ENCODE measurements at places on chromosomes 4 and X.

DNA sequence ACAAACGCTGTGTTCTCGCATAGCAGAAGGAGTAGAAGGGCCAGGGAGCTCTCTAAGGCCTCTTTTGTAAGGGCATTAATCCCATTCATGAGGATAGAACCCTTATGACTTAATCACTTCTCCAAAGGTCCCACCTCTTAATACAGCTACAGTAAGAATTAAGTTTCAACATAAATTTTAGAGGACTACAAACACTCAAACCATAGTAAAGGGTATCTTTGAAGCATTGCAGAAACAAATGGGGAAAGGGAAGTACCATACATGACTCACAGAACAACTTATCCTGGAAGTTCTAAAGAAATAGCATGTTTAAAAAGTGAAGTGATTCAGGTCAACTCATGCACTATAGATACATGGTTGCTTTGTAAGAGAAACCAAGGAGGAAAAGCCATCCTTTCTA lies 680.8 kb downstream of the RPA4 start:
- H3K4me1 ChIP-seq = peaks cover 5% of the 10 kb centered on the region
- no peaks in the 10 kb centered on the region for H3K27me3 ChIP-seq
- peak overlapping the region; percentile 89 for H3K27ac ChIP-seq
- H3K4me3 ChIP-seq = no peak overlapping the region
- no peak for DNase-seq

DNA sequence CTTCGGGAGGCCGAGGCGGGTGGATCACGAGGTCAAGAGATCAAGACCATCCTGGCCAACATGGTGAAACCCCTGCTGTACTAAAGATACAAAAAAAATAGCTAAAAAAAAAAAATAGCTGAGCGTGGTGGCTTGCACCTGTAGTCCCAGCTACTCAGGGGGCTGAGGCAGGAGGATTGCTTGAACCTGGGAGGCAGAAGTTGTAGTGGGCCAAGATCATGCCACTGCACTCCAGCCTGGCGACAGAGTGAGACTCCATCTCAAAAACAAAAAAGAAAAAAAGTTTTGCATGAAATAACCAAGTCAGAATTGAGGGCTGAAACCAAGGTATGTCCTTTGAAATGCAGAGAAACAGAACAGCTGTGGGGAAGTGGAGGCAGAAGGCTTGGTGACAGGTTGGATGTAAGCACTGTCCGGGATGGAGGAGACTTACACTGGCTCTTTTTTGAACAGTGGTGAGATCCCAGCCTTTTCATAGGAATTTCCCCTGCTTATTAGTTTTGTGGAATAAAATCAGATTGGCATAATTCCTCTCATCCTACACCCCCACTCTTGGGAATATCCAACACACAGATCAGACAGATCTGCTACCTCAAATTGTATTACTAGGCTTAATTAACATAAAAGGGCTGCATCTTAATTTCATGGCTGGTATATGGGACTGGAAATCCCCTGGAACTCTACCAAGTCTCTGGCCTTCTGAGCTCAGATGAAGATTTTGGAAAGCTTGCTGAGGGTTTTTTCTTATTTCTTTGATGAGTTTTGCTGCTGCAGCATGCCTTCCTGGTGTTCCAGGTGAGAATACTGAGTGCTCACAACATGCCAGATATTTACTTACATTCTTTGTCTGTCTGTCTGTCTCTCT lies 18.8 kb upstream of the C4orf36 start:
- no peak overlapping the region for H3K27ac ChIP-seq
- no peaks in the 10 kb centered on the region for H3K27me3 ChIP-seq
- DNase-seq = no peak
- no peaks in the 10 kb centered on the region for H3K36me3 ChIP-seq
- H3K4me1 ChIP-seq = peaks cover 24% of the 10 kb centered on the region
- H3K4me3 ChIP-seq = no peak overlapping the region

DNA sequence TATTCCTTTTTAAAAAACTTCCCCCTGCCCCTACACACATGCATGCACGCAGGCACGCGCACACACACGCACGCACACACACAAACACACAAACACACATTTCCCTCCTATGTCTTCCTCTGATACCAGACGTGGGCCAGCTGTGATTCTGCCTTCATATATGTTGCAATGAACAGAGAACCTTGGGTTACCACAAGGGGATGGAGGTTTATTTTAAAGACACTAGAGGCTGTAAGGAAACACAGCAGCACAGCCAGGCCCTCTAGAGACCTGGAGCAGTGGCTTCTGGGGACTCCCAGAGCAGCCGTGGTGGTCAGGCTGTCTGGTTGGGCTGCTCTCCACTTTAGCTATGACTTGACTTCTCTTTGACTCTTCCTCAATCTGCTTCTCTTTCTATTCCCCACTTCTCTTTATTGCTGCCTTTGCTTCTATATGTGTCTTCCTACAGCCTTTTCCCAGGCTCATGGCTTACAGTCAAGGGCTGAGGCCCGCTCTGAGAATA lies 3.2 kb upstream of the TLR10 start:
- H3K27me3 ChIP-seq = no peaks in the 10 kb centered on the region
- DNase-seq = no peak
- peak overlapping the region; percentile 37 for H3K27ac ChIP-seq

GRCh38 chr4:61442936-61443335 lies 242.8 kb downstream of the ADGRL3 start:
- H3K4me3 ChIP-seq = no peak overlapping the region
- no peaks in the 10 kb centered on the region for H3K36me3 ChIP-seq
- H3K27me3 ChIP-seq = no peaks in the 10 kb centered on the region
- H3K4me1 ChIP-seq = no peaks in the 10 kb centered on the region

GRCh38 chrX:10929747-10930146 lies 181.4 kb upstream of the HCCS start:
- DNase-seq = no peak
- no peak overlapping the region for H3K4me3 ChIP-seq
- no peaks in the 10 kb centered on the region for H3K27me3 ChIP-seq
- H3K36me3 ChIP-seq = peaks cover 1% of the 10 kb centered on the region

All from memory B cell (primary cell).